Breast epithelium (tissue), 4 donors: ENCODE measurements at places on chromosomes 6 and 20.

GRCh38 chr6:169240125-169240524 is 13.5 kb downstream of the THBS2 start:
- H3K36me3 ChIP-seq: no peaks in the 10 kb centered on the region
- H3K27ac ChIP-seq: peak overlapping the region; percentile 82
- no peaks in the 10 kb centered on the region for H3K4me1 ChIP-seq

GRCh38 chr6:81562169-81562568 is 190.3 kb downstream of the TENT5A start:
- no peak for DNase-seq
- H3K4me1 ChIP-seq: no peaks in the 10 kb centered on the region
- H3K27me3 ChIP-seq: no peaks in the 10 kb centered on the region

- H3K27ac ChIP-seq: no peak overlapping the region
- H3K4me3 ChIP-seq: no peak overlapping the region
- H3K4me1 ChIP-seq: no peaks in the 10 kb centered on the region
Measured at GRCh38 chr6:38241200-38241871, 398.4 kb downstream of the BTBD9 start.

- H3K4me3 ChIP-seq: no peak overlapping the region
- peak overlapping the region; percentile 62 for H3K27ac ChIP-seq
- no peaks in the 10 kb centered on the region for H3K27me3 ChIP-seq
- H3K36me3 ChIP-seq: no peaks in the 10 kb centered on the region
- DNase-seq: no peak
Measured at GRCh38 chr6:2157441-2158127, 87.8 kb downstream of the GMDS start.

DNA sequence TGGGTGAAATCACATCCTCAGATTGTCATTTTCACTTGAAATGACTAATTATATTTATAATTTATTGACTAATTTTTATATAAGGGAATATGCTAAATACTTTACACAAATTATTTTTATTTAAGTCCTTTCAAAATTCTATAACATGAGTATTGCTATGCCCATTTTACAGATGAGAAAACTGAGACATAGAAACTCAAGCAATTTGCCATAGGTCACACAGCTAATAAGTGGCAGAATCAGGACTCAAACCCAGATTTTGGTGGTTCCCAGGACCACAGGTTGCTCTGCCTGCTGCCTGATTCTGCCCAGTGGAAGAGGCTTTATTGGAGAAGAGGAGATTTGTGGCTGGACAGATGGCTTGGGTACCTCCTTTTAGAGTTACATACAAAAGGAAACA is 4.9 kb downstream of the ALDH8A1 start:
- no peak overlapping the region for H3K4me3 ChIP-seq
- no peak for DNase-seq
- H3K27me3 ChIP-seq: no peaks in the 10 kb centered on the region
- H3K36me3 ChIP-seq: no peaks in the 10 kb centered on the region
- no peaks in the 10 kb centered on the region for H3K4me1 ChIP-seq
- H3K27ac ChIP-seq: no peak overlapping the region

DNA sequence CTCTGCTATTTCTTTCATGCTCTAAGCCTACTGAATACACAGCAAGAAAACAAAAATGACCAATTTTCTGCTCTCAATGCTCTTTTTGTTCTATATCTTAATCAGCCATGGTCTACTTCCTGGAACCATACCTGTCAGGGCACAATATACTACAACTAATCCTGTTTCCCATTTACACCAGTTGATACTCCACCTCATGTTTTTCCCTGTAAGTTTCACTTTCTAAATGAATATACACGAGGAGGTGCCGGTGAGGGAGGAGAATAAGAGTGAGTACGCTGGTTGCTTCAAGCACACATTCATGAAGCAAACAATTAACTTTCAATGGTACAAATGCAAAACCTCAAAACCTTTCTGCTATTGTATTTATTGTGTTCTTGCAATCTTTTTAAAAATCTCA is 443.1 kb upstream of the ID4 start:
- no peaks in the 10 kb centered on the region for H3K4me1 ChIP-seq
- no peaks in the 10 kb centered on the region for H3K27me3 ChIP-seq
- H3K36me3 ChIP-seq: no peaks in the 10 kb centered on the region
- H3K4me3 ChIP-seq: no peak overlapping the region

DNA sequence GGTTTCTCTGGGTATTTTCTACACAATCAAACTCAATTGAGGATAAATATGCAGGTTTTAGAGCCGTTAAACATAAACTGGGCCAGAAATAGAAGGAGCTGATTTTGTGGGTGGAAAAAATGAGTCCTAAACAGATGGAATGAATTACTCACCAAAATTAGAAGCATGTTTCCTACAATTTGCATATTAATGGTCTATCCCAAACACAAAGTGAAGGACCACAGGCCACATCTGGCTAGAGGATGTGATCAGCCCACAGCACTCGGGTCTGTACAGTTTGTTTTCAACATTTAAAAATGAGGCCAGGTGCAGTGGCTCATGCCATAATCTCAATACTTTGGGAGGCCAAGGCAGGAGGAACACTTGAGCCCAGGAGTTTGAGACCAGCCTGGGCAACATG is 296.3 kb downstream of the PREX1 start:
- no peaks in the 10 kb centered on the region for H3K36me3 ChIP-seq
- DNase-seq: no peak
- H3K27ac ChIP-seq: no peak overlapping the region

GRCh38 chr6:93574299-93574698 is 154.9 kb upstream of the EPHA7 start:
- H3K27ac ChIP-seq: no peak overlapping the region
- no peaks in the 10 kb centered on the region for H3K4me1 ChIP-seq
- H3K36me3 ChIP-seq: no peaks in the 10 kb centered on the region
- H3K27me3 ChIP-seq: no peaks in the 10 kb centered on the region
- H3K4me3 ChIP-seq: no peak overlapping the region

- H3K4me3 ChIP-seq: no peak overlapping the region
- no peak for DNase-seq
- H3K36me3 ChIP-seq: no peaks in the 10 kb centered on the region
- no peaks in the 10 kb centered on the region for H3K27me3 ChIP-seq
- H3K4me1 ChIP-seq: no peaks in the 10 kb centered on the region
- H3K27ac ChIP-seq: peak overlapping the region; percentile 12
Measured at GRCh38 chr20:53412577-53413185, 181.0 kb downstream of the ZNF217 start.

- H3K27ac ChIP-seq: peak overlapping the region; percentile 74
- DNase-seq: no peak
- H3K36me3 ChIP-seq: no peaks in the 10 kb centered on the region
- H3K27me3 ChIP-seq: no peaks in the 10 kb centered on the region
Measured at GRCh38 chr6:53300656-53301551, 47.8 kb downstream of the ELOVL5 start.

DNA sequence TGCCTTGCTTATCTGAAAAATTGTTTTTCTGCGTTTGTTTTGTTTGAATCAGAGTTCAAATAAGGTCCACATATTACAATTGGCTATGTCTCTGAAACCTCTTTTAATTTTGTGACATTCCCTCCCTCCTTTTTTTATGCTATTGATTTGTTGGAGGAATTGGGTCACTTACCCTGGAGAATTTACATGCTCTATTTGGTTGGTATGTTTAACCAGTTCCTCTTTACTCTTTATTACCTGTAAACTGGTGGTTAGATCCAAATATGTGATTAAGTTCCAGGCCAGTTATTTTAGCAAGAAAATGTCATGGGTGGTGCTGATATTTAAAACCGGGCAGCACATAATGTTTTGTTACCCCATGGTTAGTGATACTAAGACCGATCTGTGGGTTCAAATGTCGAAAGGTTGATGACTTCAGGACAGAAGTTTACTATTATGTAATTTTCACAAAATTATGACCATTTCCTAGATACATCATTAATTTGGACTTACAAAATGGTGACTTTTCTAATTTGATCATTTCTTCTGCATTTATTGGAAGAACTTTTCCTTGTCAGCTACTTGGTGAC is 77.3 kb downstream of the KIZ start:
- H3K27ac ChIP-seq: no peak overlapping the region
- H3K27me3 ChIP-seq: no peaks in the 10 kb centered on the region
- no peaks in the 10 kb centered on the region for H3K4me1 ChIP-seq
- no peaks in the 10 kb centered on the region for H3K36me3 ChIP-seq

DNA sequence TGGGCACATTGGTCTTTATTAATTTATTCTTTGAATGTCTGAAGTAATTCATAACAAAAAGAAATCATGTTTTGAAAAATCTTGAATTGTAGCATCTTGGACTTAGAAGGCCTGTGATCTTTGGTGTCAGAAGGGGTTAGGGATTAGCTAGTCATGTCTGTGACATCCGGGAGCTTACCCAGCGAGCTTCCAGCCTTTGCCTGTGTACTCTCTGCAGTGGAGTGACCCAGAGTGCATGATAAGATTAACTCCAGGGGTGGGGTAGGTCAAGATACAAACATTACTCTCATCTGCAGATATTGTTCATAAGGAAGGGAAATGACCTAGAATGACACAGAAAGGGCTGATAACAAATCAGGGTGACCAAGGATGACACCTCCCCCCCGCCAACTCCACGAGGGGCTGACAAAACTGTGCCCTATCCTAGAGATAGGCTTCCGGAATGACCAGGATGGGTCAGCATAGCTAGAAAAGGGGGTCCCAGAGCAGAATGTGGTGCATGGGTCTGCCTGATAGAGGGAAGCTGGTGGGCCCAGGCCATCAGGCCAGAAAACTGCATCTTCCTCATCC is 56.6 kb upstream of the BLCAP start:
- no peak overlapping the region for H3K27ac ChIP-seq
- no peak overlapping the region for H3K4me3 ChIP-seq
- H3K36me3 ChIP-seq: no peaks in the 10 kb centered on the region
- no peaks in the 10 kb centered on the region for H3K4me1 ChIP-seq

- no peaks in the 10 kb centered on the region for H3K36me3 ChIP-seq
- H3K4me1 ChIP-seq: no peaks in the 10 kb centered on the region
- H3K27me3 ChIP-seq: no peaks in the 10 kb centered on the region
- DNase-seq: no peak
- H3K4me3 ChIP-seq: no peak overlapping the region
- no peak overlapping the region for H3K27ac ChIP-seq
Measured at GRCh38 chr6:84568971-84569370, 195.4 kb downstream of the TBX18 start.

GRCh38 chr6:40159865-40160264 is 225.6 kb upstream of the MOCS1 start:
- H3K4me3 ChIP-seq: no peak overlapping the region
- H3K27ac ChIP-seq: no peak overlapping the region
- H3K27me3 ChIP-seq: no peaks in the 10 kb centered on the region
- H3K36me3 ChIP-seq: no peaks in the 10 kb centered on the region

- no peak for DNase-seq
- no peak overlapping the region for H3K27ac ChIP-seq
- H3K27me3 ChIP-seq: no peaks in the 10 kb centered on the region
- peaks cover 12% of the 10 kb centered on the region for H3K4me1 ChIP-seq
- no peak overlapping the region for H3K4me3 ChIP-seq
- no peaks in the 10 kb centered on the region for H3K36me3 ChIP-seq
Measured at GRCh38 chr20:57685146-57685758, 24.6 kb downstream of the PMEPA1 start.

- no peak overlapping the region for H3K4me3 ChIP-seq
- H3K27me3 ChIP-seq: no peaks in the 10 kb centered on the region
- H3K4me1 ChIP-seq: no peaks in the 10 kb centered on the region
Measured at GRCh38 chr6:90157441-90157840, 139.2 kb downstream of the BACH2 start.

DNA sequence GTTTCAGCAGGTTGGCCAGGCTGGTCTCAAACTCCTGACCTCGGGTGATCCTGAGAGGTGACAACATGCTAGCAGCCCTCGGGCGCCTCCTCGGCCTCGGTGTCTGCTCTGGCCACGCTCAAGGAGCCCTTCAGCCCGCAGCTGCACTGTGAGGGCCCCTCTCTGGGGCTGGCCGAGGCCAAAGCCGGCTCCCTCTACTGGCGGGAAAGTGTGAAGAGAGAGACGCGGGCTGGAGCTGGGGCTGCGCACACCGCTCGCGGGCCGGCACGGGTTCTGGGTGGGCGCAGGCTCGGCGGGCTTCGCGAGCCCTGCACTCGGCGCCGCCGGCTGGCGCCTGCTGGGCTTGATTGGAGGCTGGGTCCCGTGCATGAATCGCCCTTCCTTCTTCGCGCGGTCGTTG is 80.8 kb upstream of the RBM24 start:
- no peak for DNase-seq
- H3K36me3 ChIP-seq: no peaks in the 10 kb centered on the region
- peaks cover 5% of the 10 kb centered on the region for H3K27me3 ChIP-seq
- H3K4me3 ChIP-seq: no peak overlapping the region
- no peaks in the 10 kb centered on the region for H3K4me1 ChIP-seq

DNA sequence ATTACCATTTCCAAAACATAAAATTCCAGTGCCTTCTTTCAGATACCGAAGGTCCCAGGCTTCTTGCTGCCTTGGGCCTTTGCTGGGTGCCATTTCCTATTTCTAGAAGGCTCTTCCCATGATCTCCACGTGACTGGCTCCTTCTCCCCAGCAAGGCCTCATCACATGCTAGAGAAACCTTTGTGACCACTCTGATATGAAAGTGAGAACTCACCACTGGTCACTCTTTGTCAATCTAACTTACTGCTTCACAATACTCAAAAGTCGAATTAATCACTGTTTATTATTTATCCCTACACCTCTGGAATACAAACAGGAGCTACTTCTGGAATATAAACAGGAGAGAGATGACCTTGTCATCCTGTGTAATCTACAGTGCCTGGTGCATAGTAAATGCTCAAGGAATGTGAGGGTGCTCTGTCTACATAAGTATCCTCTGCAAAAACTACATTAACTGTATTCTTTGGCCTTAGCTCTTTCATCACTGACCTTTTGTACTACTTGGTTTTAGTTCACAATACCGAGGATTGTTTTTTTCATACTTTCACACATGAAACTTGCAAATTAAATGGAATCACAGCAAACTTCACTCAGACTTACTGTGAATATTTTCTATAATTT is 1.6 kb downstream of the STX7 start:
- peak overlapping the region; percentile 93 for H3K4me3 ChIP-seq
- H3K27me3 ChIP-seq: no peaks in the 10 kb centered on the region
- no peaks in the 10 kb centered on the region for H3K36me3 ChIP-seq

DNA sequence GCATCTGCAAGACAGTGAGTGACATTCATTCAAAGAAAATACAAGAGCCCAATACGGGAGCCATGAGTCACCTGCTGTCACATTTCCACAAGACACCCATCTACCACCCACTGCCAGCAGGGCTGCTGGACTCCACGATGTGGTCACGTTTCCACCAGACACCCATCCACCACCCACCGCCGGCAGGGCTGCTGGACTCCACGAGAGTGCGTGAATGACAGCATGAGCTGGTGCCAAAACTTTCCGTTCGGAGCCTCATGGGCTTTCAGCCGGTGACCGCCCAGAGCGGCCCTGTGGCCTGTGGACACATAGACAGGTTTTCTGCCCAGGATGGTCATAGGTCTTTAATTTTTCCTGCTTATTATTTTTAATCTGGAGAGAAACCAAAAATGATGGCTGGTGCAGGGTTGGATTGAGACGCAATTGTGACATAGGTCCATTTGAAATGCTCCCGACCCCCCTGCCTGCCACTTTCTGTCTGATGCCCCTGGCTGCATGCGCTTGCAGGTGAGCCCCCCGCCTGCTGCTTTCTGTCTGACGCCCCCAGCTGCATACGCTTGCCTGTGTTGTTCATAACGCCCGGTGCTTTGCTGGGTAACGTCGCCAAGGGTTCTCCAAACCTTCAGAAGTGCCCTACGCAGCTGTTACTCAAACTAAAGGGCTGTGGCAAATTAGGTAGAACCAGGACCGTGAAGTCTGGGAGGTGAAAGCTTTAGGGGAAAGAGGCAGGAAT is 59.1 kb upstream of the SMOC2 start:
- no peak overlapping the region for H3K27ac ChIP-seq
- H3K4me3 ChIP-seq: no peak overlapping the region
- H3K36me3 ChIP-seq: no peaks in the 10 kb centered on the region
- no peak for DNase-seq
- H3K27me3 ChIP-seq: no peaks in the 10 kb centered on the region
- H3K4me1 ChIP-seq: peaks cover 12% of the 10 kb centered on the region
